Upper lobe of left lung (tissue), 6 donors: ENCODE measurements at places on chromosomes 13 and 19. TPM values are rescaled to one million over a fixed set of nuclear protein-coding genes. Genes with fewer than 3 reads are reported as not detected.
A peak's percentile ranks its signal among the peaks of the same experiment; 100 is the strongest.

DNA sequence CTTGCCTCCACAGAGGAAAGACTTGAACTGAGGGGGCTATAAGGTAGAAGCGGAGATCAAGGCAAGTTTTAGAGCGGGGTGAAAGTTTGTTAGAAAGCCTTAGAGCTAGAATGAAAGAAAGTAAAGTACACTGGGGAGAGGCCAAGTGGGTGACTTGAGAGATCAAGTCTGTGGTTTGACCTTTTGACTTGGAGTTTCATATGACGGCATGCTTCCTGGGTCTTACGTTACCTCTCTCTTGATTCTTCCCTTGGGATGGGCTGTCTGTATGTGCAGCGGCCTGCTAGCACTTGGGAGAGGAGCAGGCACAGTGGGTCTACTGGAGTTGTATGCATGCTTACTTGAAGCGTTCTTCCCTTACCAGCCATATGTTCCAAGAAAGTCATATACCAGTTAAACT is 1768.5 kb downstream of the PCDH9 start:
- DNase-seq, result no peak

- DNase-seq, result peak; percentile 72
Observed at GRCh38 chr13:66994097-66994496, 236.0 kb downstream of the PCDH9 start.

Gene ZNF433
- total RNA-seq, result 4.3 TPM

- no peak for DNase-seq
Observed at GRCh38 chr19:39359026-39359425, 16.8 kb downstream of the SAMD4B start.

Gene FFAR2
- 0.69 TPM for total RNA-seq

Gene DPP9
- 80.7 TPM for total RNA-seq

DNA sequence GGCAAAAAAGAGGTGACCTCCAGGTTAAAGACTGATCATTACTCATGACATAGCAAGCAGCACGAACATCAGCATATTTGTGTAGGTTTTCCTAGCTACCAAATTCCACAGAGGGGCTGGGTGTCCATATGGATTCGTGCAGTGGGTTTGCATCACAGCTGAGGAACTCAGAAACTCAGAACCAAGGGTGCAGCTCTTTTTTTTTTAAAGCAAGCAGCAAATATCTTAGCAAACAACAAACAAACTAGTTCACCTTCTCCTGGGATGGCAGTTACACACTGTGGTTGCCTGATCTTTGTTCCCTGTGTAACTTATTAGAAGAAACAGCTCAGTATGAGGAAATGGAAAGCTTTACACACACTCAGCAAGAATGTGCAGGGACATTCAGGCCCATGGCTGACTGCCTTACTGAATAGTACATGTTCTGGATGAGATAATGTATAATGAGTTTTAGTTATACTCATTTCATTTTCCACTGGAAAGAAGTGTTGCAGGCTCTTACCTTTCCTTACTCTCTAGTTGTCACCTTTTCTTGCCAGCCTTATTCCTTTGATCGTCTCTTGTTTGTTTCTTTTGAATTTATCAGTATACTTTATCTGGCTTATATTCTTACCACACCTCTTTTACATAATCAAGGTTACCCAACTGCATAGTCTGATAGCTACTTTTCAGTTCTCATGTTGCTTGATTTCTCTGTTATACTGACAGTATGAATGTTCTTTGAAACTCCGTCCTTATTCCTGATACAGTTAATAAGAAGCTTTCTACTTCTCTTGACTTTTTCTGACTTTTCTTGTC is 4.3 kb downstream of the NDFIP2 start:
- peak; percentile 42 for DNase-seq

- no peak for DNase-seq
Observed at GRCh38 chr19:31304831-31305312, 44.4 kb downstream of the TSHZ3 start.

- no peak for DNase-seq
Observed at GRCh38 chr13:40502236-40502635, 164.2 kb downstream of the FOXO1 start.

DNA sequence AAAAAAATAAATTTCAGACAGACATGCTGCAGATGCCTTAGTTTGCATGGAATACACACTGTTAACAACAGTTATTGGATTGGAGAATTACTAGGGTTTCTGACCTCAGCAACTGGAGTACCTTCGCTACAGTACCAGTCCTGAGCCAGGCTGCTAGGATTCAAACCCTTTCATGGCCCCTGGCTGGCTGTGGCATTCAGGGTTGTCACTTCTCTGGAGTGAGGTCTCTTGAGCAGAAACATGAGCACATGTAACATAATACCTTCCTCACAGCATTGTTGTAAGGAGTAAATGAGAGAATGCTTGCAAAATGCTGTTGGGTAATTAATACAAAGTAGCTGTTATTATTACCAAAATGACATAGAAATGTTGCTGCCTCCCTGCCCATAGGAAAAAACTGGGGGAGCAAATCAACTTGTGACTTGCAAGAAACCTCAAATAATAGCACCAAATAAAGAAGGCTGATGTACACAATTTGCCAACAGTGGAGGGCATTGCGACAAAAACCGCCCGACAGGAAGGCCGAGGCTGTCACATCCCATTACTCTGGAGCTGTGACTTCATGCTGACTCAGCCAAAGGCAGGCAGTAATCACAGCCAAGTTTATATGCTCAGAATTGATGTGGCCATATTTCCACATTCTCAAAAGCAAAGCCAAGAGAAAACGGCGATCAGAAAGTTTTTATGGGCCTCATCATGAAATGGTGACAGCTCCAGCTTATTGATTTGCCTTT is 100.4 kb downstream of the RFC3 start:
- no peak for DNase-seq

DNA sequence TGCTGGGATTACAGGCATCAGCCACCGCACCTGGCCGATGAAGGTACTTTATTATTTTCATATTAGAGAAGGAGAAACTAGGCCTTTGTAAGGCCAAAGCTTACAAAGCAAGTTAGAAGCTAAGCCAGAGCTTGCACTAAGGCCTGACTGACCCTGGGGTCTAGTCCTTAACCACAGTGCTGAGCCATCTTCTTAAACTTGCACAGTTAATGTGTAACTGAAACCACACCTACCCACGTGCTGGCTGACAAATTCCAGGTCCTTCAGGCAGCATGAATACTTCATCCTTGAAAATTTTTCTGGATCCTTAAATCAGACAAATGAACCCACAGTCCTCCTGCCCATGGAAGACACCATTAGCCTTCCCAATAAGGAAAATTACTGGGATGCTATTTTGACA is 880.6 kb downstream of the UQCRFS1 start:
- DNase-seq, result no peak

Gene MISP3
- total RNA-seq, result 7.9 TPM

Gene SPINT2
- total RNA-seq, result 243 TPM

GRCh38 chr13:23804166-23804565 is 85.0 kb downstream of the MIPEP start:
- no peak for DNase-seq

DNA sequence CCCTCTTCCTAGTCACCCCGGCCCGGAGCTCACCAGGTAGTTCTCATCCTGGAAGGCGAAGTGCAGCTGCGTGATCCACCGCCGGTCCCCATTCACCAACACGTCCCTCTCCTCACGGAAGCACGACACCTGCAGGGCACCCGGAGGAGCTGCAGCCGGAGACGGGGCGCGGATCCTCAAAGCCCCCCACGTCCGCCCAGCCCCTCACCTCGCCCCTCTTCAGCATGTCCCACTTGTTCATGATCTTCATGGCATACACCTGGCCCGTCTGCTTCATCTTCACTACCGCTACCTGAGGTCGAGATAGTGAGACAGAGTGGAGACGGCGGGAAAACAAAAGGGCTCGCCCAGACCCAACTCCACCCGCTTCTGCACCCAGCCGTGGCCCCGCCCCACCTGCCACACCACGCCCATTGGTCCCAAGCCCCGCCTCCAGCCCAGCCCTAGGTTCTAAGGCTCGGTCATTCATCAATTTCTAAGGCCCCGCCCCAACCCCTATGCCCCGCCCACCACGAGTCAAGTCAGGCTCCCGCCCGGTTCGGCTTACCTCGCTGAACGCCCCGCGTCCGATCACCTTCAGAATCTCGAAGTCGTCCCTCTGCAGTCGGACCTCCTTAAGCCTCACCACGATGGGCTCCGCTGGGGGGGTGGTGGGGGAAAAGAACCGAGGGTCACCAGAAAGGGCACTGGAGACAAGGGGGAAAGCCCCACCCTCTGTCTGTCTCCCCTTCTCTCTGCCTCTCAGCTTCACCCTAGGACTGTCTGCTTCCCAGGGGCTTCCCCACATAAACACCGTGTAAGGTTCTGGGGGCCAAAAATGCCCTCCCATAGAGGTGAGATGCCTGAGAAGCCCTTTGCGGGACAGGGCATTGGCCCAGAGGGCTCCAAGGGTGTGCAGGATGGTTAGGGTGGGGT is 2.8 kb downstream of the DMPK start:
- peak; percentile 88 for DNase-seq

Gene ZNF813
- total RNA-seq, result 8.2 TPM

- no peak for DNase-seq
Observed at GRCh38 chr13:26310470-26310869, 56.5 kb downstream of the CDK8 start.

Gene ICAM4
- 10.3 TPM for total RNA-seq

DNA sequence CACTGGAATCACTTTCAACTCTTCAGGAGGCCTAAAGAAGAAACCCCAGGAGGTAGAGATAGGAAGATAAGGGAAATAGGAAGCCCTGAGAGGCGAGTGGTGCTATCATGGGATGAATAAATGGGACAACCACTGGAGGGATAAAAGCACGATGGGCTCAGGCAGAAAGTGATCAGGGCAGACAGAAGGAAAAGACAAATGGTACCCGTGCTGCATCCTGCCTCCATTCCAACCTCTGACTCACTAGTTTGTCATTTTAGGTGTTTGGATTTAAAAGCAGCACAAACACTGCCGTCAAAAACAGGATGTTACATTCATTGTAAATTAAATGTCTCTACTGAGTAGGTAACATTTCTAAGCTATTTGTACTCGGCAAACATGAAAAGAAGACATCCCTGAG is 314.3 kb upstream of the HTR2A start:
- DNase-seq, result no peak

DNA sequence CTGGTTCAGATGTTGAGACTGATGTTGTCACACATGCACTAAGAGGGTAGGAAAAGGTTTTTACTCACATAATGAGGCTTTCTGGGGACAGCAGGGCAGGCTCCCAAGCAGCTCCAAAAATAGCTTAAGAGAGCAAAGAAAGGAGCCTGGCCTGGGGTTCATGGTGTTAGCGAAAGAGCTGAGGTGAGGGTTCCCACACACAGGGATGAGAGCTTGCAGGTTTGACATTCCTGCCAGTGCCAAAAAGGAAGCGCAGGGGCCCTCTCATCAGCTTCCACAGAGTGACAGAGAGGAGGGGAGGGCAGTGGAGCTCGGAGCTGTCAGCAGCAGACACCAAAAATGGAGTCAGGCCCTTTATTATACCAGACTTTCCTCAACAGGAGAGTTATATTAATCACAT is 65.5 kb upstream of the FAM216B start:
- no peak for DNase-seq

Gene RPS28
- total RNA-seq, result 1,809 TPM

- peak; percentile 87 for DNase-seq
Observed at GRCh38 chr19:45442778-45443461, 19.2 kb upstream of the ERCC1 start.

DNA sequence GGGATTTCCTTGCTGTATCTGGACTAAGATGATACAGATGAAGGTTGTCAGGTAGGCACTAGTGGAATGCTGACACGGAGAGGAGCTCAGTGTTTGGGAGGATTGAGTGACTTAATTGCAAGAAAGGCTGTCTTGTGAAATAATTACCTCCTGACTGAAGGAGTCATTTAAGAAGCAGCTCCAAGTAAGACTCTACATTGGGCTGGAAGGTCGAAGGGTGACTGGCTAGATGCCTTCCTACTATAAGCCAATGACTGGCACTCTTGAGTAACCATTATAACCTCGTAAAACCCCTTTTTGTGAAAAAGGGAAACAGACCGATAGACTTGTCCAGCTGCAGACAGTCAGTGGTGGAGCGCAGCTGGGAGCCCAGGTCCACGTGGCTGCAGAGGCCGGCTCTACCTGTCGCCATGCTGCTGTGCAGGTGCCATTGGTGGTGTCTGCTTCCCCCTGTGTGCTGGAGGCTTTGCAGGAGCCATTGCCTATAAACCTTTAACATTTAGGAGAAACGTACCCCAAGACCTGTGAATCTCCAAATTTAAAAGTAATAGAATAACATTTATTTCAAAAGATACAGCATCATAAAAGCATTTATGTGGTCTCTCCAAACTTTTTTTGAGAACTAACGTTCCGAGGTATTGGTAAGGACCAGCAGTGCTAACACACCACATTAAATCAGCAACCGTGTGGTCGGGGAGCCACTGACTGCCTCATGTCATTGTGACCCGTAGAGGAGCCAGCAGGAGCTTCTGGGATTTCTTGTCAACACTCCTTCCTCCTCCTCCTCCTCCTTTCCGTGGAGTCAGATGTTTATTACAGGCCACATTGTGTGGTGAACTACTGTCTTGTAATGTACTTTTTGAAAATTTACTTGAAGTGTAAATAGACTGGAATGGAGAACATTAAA is 80.4 kb upstream of the TEX29 start:
- no peak for DNase-seq

Gene CYP4F12
- total RNA-seq, result 2.3 TPM

DNA sequence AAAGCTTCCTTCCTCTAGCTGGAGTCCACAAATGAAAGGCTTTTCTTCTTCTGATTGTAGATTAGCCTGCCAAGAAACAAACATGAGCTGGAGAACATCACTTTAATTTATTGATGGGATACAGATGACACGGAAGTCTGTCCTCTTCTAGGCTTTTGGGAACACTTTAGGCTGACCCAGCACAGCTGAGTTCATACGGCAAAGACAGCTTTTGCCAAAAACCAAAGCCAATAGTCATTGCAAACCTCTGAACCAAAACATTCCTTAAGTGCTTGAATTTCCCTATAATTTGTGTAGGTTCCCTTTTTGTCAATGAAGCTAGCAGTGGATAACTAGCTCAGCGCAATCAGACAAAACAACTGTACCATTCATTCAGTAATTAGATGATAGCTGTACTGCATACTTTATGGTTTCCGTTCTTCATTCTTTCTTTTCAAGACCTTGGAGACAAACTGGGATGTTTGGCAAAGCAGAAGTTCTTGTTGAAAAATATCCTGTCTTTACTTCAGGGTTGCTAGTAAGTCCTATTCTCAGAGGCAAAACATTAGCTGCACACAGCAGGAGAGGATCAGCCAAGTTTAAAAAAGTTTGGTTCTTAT is 95.7 kb upstream of the SPRY2 start:
- DNase-seq, result no peak

DNA sequence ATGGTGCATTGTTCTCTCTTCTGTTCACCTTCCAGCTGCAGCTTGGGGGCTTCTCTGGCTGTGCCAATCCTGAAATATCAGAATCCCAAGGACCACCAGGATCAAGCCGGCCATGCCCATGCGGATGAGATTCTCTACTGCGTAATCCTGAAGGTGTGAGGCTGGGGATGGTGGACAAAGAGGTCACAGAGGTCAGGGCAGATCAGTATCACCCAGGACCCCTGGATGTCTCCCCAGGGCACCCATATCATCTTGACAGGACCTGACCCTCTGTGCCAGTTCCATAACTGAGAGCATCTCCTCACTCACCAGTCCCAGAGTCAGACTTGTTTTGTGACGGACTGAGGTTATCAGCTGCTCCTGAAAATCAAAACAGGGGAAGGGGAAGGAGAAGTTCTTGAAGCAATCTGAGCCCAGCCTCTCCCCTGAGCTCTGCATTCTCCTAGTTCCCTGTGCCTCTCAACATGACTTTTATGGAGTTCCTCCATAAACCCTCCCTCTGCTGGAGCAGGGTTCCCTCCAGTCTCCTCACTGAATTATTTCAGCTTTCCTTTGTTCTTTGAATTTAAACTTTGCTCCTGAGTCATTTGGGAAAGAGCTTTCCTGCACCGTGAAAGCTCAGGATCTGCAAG is 5.5 kb downstream of the LILRA5 start:
- DNase-seq, result no peak

Gene IGFL4
- total RNA-seq, result not detected
